Uterus (tissue), 4 donors: ENCODE measurements at places on chromosomes 11 and 22. TPM values are rescaled to one million over a fixed set of nuclear protein-coding genes. Genes with fewer than 3 reads are reported as not detected.
A peak's percentile ranks its signal among the peaks of the same experiment; 100 is the strongest.

DNA sequence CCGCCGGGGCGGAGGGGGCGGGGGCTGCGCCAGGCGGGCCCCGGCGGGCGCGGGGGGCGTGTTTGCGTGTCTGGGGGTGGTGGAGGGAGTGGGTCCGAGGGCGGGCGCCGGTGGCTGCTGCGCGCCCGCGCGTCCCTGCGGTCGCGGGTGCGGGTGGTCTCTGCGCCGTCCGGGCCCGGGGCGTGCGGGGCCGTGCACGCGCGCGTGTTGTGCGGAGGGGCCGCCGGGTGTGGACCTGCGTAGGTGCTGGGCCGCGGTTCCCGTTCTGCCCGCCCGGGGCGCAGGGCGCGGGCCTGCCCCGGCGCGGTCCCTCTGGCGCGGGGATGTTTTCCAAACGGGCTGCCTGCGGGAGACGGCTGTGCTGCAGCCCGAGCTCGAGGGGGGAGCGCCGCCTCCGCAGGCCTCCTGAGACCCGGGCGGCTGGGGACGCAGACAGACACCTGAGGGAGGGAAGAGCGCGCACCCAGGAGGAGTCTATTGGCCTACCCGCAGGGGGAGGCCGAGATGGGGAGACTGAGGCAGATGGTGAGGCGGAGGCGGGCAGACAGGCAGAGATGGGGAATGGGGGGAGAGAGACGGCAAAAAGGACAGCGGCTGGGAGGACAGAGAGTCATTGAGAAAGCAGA lies 442 bp downstream of the PELI3 start:
- no peak for DNase-seq

GRCh38 chr11:30990625-30991296 lies 378.8 kb downstream of the DCDC1 start:
- DNase-seq, result no peak

GRCh38 chr11:122463530-122463929 lies 192.0 kb upstream of the UBASH3B start:
- DNase-seq, result no peak

GRCh38 chr11:73507086-73507485 lies 90.8 kb downstream of the FAM168A start:
- DNase-seq, result no peak

- no peak for DNase-seq
Measured at GRCh38 chr11:33309118-33309517, 51.9 kb downstream of the HIPK3 start.

DNA sequence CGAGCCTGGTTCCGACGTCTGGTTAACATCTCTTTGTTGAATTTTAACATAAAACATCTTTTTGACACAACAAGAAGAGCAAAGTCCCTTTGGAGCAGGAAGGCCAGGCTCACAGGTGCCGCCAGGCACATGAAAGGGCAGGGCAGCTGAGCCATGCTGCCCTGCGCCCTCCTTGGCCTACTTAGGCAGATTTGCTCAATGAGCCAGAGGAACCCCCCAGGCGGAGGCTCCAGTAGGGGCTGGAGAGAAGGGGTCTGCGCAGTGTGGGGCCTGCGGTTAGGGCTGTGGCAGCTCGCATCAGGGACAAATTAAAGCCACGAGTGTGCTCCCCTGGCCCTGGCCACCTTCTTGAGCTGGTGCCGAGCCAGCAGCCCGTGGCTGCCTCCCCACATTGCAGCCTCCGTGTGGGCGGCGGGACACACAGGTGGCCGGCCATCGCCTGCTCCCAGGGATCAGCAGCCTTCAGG lies 9.9 kb upstream of the SLC22A12 start:
- no peak for DNase-seq

DNA sequence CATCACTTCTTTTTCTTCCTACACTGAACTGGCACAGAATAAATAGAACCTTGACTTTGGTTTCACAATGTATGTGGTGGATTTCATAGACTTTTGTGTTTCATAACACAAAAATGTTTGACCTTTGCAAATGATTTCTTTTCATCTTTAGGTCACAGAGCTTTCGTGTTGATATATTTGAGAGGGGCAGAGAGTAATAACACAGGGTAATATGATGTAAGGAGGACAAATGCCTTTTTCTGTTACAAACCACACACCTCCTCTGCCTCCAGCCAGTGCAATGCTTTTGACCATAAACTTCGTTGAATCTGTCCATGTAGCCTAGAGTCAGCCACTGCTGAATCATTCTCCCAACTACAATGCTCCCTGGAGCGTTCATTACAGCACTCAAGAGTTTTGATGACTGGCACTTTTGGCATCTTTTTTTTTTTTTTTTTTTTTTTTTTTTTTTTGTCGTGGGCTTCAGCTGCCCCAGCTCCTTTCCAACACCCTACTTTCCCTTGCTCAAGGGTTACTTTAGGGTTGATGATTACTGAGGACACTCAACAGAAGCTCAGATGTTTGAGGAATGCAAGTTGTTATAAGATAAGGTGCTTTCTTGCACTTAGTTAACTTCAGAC lies 11.4 kb upstream of the CAT start:
- peak; percentile 71 for DNase-seq

GRCh38 chr11:47101406-47101805 lies 75.3 kb downstream of the ARFGAP2 start:
- no peak for DNase-seq

DNA sequence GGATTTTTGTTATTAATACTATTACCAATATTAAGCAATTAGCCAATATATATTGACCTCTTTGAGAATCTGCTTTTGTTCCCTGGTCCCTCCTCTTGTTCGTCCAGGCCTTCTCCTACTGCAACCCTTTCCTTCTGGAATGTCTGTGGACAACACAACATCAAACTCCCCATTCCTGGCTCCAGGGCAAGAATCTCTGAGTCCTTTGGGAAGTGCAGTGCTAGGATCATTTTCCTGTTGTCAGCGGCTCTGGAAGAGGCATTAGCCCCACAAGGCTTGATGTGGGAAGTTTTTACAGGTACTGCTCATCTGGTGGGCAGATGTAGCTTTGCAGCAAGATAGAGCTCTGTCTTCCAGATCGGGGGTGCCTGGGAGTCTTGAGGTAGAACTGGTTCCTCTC lies 74.3 kb downstream of the RPUSD4 start:
- DNase-seq, result no peak

- no peak for DNase-seq
Measured at GRCh38 chr11:132464003-132464342, 1068.3 kb downstream of the OPCML start.

GRCh38 chr11:11993839-11994238 lies 14.6 kb downstream of the DKK3 start:
- no peak for DNase-seq

GRCh38 chr11:94218372-94218771 lies 86.0 kb upstream of the IZUMO1R start:
- DNase-seq, result no peak

DNA sequence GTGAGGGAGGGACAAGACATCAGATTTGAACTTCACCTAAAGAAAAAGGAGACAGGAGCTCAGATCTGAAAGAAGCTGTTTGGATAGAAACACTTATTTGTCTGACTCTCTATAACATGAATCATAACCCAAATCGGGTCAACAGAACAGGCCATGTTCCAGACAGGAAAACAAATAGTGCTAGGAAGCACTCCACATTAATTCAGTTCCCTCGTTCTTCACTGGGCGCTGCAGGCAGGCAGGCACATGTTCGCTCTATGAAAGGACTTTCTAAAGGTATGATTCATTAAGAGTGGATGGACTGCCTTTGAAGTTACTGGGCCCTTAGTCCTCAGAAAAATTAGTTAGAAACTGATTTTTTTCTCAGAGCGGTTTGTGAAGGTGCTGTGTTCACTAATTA lies 137.5 kb upstream of the TRPC6 start:
- DNase-seq, result no peak

DNA sequence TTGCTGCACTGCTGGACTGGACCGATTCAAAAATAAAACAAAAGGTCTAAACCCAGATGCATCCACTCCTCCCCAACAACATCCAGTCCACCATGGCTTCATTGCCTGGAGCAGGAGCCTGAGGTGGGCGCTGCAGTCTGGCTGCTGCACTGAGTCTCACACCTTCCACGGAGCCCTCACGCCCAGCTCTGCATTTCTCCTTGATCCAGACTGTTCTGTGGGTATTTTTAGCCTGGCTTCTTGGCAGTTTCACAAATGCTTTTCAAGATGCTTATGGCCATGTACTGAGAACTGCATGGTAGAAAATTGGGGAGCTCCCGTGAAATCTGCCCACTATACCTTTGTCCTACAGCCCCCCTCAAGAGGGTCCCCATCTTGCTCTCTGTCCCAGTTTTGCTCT lies 53.3 kb upstream of the JAM3 start:
- no peak for DNase-seq

DNA sequence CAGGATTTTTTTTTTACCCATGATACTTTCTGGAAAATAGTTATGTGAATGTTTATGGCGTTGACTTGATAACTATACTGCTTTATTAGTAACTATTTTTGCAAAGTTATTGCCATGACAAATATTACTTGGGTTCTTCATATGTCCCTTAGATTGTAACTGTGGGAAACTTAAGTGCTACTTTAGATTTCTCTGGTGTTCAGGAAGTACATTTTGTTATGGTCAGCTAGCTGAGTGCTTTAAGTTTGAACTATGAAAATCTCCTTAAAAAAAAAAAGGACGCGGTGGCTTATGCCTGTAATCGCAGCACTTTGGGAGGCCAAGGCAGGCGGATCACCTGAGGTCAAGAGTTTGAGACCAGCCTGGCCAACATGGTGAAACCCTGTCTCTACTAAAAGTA lies 42.8 kb downstream of the CSTPP1 start:
- no peak for DNase-seq

GRCh38 chr11:76210931-76211851 lies 4.9 kb upstream of the WNT11 start:
- no peak for DNase-seq

DNA sequence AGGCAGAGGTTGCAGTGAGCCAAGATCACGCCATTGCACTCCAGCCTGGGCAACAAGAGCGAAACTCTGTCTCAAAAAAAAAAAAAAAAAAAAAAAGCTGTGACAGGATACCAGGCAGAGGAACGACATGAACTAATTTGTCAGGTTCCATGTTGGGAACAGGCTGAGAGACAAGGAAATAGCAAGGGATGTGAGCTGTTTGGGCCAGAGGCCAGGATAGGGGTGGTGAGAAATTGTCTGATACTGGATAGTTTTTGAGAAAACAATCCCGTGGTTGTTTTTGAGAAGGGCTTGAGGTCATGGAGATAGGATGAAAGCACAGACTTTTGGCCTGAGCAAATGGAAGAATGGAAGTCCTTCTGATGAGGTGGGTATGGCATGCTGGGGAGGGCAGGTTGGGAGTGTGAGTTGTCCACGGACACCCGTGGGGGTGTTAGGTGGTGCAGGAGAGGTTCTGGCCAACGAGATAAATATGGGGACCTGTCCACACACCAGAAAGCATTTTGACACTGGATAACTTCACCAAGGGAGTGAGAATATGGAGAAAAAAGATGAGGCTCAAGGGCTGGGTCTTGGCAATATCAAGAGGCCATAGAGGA lies 13.7 kb downstream of the PIWIL3 start:
- DNase-seq, result no peak

DNA sequence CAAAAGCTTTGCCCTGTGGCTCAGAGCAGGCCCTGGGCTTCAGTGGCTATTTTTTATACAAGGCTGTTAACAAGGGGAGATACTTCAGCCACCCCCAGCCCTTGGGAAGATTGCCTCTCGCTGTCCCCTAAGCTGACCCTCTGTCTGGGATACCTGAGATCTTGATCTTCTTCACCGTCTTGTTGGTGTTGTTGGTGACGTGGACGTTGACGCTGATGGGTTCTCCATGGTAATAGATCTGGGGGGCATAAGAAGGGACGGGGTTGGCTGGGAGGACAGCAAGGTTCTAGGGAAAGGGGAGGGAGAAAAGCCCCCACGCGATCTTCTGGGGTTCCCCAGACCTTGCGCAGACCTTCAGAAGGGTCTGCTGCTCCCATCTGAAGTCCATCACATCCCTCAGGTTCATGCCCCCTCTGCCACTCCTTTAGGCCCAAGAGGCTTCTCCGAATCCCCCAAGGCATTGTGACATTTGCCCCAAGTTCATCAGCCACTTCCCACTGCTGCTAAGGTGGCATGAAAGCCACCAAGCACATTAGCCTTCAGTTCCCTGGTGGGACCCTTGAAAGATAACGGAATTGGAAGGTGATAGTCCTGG lies 36.7 kb downstream of the TPBGL start:
- no peak for DNase-seq

GRCh38 chr11:61054927-61055562 lies 47.2 kb upstream of the CD5 start:
- DNase-seq, result no peak

- DNase-seq, result no peak
Measured at GRCh38 chr11:94142308-94143281, 14.0 kb downstream of the PANX1 start.

- DNase-seq, result peak; percentile 28
Measured at GRCh38 chr11:131195661-131196517, 174.5 kb upstream of the NTM start.

DNA sequence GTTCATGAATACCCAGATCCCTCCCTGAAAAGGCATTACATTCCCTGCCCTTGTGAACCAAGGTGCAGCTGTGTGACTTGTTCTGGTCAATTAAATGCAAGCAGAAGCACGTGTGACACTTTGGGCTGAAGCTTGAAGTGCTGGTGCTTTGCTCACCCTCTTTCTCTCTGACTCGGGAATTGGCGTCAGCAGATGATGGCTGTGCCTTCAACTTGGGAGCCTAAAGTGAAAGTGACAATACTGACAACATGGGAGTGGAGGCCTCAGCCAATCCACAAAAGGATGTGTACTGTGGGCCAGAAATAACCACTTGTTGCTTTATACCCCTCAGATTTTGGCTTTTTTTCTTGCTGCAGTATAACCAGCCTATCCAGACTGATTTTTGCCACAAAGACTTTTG lies 148.3 kb upstream of the THY1 start:
- no peak for DNase-seq

GRCh38 chr11:13920756-13921155 lies 41.8 kb upstream of the SPON1 start:
- no peak for DNase-seq

- no peak for DNase-seq
Measured at GRCh38 chr11:10623797-10624761, 55.6 kb upstream of the LYVE1 start.

GRCh38 chr11:70804139-70804837 lies 406.0 kb downstream of the CTTN start:
- DNase-seq, result no peak

- DNase-seq, result peak; percentile 63
Measured at GRCh38 chr11:74739546-74740270, 8.5 kb upstream of the CHRDL2 start.

GRCh38 chr11:90593099-90593498 lies 370.2 kb upstream of the CHORDC1 start:
- no peak for DNase-seq

SYT9 gene
- 3.0 TPM for total RNA-seq

SLC6A5 gene
- total RNA-seq, result not detected

OR5P2 gene
- total RNA-seq, result not detected

RFPL2 gene
- not detected for total RNA-seq

OR52A1 gene
- not detected for total RNA-seq

ARSA gene
- total RNA-seq, result 14.3 TPM

ATM gene
- 164 TPM for total RNA-seq

MMP13 gene
- not detected for total RNA-seq

MS4A4A gene
- total RNA-seq, result 2.6 TPM

SAA4 gene
- total RNA-seq, result not detected

SMC1B gene
- 0.35 TPM for total RNA-seq

SDHD gene
- total RNA-seq, result 84.7 TPM

ZNF214 gene
- total RNA-seq, result 23.8 TPM

APOBEC3B gene
- not detected for total RNA-seq

RASSF10 gene
- not detected for total RNA-seq

NLRP6 gene
- not detected for total RNA-seq

NRXN2 gene
- total RNA-seq, result 2.3 TPM
